Fibroblast of upper back skin (primary cell): ENCODE measurements at places on chromosomes 6 and 20.

DNA sequence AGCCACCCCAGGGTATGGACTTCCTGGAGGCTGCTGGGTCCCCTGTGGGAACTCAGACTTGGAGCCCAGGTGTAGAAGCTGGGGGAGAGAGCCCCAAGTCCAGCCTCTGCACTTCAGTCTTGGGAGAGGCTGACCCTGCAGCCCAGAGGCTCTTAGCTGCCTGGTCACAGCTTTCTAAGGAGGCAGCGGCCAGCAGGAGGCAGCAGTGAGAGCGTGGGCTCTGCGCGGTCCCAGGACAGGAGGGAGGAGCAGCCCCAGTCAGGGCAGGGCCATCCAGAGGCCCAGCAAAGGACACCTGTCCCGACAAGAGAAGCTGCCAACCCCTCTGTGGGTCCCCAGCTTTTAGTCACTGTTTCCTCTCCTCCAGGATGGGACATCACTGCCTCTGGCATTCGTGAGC, 9.4 kb downstream of the TREML2 start:
- no peak for DNase-seq

DNA sequence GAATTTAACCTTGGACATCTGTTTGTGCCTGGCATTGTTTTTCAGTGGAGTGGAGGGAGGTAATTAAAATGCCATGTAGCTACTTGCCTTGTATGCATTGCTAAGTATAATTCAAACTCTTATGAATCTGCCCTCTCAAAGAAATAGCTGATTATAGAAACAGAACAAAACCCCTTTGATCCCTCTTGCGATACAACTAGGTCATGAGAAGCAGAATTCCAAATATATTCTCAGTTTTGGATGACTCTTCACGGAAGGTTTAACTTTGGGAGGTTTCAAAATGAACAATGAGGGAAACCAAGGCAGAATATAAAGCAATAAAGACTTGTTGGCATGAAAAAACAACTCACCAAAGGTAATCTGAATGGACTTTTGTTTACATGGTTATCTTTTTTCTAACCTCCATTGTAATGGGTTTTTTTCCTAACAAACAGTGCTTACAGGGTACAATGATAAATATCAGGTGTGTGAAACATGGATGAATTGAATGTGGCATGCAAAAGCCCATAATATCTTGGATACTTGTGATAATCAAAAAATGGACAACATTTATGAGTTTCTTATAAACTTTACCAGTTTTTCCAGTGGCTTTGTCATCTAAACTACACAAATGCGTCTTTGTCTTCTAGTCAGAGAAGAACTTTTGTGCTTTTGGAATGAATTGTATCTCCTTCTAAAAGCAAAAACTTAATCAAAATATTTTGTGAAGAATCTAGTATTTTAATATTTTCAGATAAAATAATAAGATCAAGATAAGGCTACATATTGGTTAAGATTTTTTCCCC, 15.7 kb upstream of the HEY2 start:
- DNase-seq: no peak

GRCh38 chr20:1622450-1622849, 2.6 kb upstream of the SIRPB1 start:
- no peak for DNase-seq

DNA sequence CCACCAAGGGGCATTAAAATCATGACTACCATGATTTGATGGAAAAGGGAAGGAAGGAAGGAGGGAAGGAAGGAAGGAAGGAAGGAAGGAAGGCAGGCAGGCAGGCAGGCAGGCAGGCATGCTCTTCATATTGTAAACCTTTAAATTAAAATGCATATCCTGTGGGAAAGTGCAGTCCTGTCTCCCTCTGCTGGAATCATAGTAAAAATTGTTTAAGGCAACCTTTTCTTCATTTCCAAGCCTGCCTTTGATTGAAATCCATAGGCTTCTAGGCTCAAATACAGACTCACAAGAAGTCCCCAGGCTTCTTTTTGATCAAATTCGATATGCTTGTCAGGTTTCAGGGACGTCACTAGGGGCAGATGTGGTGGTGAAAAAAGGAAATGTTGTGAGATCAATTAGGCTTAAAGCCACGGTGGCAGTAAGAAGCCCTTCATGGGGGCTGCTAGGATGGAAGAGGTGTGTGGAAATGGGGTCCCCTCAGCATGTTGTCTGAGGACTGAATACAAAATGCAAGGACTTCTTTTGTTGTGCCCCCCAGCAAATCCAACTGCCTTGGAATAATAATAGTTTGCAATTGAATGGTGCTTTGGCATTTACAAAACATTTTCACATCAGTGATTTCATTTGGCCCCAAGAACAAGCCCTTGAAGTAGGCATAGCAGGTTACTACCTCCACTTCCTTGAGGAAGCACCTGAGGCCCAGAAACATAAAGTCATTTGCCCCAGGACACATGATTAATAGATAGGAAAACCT, 25.6 kb upstream of the GABRR1 start:
- DNase-seq: peak; percentile 65

- DNase-seq: peak; percentile 48
Observed at GRCh38 chr6:128807577-128807976, 75.4 kb upstream of the LAMA2 start.

- DNase-seq: peak; percentile 95
Observed at GRCh38 chr6:135686784-135687301, 164.7 kb upstream of the PDE7B start.

DNA sequence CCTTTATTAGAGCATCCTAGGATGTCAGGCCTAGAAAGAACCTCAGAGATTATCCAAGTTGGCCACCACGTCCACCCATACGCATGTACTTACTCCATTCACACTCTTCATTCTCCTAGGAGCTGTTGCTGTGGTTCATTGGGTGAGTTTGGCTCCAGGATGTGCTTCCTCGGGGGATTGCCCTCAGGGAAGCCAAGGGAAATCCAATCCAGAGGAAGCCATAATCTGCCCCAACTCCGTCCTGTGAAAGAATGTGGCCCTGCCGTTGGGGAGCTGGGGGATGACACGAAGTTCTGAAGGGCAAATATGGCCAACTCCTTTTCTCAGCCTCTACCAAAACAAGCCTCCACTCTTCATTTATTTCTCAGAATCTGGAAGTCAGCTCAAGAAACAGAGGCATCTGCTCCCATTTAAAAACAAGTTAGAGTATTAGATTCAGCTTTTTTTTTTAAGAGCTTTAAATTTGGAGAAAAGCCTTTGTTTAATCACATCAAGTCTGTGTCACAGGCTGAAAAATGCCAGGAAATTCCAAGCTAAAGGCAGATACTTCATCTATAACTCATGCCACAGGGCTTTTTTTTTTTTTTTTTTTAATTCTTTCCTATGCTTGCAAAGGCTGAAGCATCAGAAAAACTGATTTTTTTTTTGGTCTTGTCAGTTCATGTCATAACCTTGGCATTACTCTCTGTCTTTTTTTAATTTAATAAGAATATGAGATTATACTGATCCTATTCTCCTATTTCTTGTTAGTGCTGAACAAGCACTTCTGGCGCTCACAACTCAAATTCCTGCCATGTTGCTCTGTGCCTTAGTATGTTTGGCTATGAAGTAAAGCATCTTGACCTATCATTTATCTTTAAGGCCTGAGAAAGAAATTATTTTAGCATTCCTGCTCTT, 480.9 kb upstream of the MARCKS start:
- peak; percentile 97 for DNase-seq

- DNase-seq: peak; percentile 98
Observed at GRCh38 chr20:17569616-17570346, at the start of gene DSTN. Gene DSTN (plus strand): TSS chr20:17570075. CDS start chr20:17570209, 134 bp downstream.

GRCh38 chr6:13527671-13528056, 40.3 kb upstream of the GFOD1 start:
- no peak for DNase-seq

DNA sequence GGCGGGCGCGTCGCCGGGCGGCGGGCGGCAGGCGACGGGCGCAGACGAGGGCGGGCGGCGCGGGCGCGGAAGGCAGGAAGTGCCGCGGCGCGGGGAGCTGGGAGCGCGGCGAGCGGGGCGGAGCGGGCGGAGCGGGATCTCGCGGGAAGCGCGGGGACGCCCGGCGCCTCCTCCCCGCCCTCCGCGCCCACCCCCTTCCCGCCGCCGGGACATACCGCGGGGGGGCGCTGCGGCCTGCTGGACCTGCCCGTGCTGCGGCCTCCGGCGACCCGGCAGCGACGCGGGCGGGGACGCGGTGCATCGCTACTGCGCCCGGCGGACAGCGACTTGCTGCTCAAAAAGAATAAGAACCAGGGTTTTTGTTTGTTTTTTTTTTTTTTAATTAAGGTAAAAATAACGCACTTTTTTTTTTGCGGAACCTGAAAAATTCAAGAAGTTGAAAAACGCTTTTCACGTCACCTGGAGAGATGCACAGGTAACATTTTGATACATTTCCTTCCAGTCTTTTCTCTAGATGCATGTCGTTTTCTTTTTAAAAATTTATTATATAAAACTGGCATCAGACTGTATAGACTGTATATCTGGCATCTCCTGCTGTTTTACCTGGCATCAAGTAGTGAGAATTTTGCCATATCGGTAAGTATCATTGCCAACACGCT, at the start of gene CENPB:
Gene CENPB, minus strand, starts transcription at position 76 of the 659 bp plus-strand sequence. CDS start 257 bp downstream, outside the sequence.
- DNase-seq: peak; percentile 79

- DNase-seq: peak; percentile 61
Observed at GRCh38 chr20:64065974-64066343, 3.0 kb downstream of the TCEA2 start.

- DNase-seq: peak; percentile 77
Observed at GRCh38 chr6:75317503-75318206, 33.1 kb upstream of the TMEM30A start.

DNA sequence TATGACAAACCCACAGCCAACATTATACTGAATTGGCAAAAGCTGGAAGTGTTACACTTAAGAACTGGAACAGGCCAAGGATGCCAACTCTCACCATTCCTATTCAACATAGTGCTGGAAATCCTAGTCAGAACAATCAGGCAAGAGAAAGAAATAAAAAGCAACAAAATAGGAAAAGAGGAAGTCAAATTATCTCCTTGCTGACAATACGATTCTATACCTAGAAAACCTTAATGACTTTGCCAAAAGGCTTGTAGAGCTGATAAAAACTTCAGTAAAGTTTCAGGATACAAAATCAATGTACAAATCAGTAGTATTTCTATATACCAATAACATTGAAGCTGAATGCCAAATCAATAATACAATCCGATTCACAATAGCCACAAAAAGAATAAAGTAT, 32.4 kb downstream of the OR5V1 start:
- DNase-seq: no peak

DNA sequence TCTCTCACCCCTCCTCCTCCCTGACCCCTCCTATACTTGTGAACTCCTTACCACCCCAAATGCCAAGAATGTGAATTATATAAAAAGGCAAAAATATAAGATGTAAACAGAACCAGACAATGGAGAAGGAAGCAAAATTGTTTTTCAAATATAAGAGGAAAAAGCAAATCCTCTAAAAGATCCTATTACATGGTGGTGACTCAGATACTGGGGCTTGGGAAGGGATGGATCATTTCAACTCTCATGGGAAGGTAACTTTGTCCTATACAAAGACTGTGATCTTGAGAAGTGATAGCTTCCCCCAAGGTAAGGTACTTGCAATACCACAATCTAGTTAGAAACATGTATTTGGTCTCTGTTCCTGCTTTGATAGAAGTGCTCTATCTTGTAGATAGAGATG, 24.6 kb upstream of the TNFRSF21 start:
- no peak for DNase-seq

DNA sequence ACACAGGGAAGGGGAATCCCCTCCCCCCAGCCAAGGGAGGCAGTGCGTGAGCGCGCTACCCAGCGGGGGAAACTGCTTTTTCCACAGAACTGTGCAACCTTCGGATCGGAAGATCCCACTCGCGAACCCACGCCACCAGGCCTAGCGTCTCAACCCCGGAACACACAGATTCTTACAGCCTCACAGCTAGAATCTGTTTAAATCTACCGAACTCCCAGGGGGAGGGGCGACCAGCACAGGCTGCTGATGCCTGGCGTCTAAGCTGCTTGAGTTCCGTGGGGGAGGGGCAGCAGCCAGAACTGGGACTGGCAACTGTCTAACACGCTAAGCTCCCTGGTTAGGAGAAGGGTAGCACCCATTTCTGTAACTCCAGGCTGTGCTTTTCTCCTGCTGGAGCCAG, 217.3 kb upstream of the TENT5A start:
- no peak for DNase-seq

- peak; percentile 31 for DNase-seq
Observed at GRCh38 chr6:14638906-14639761, 521.6 kb downstream of the CD83 start.

DNA sequence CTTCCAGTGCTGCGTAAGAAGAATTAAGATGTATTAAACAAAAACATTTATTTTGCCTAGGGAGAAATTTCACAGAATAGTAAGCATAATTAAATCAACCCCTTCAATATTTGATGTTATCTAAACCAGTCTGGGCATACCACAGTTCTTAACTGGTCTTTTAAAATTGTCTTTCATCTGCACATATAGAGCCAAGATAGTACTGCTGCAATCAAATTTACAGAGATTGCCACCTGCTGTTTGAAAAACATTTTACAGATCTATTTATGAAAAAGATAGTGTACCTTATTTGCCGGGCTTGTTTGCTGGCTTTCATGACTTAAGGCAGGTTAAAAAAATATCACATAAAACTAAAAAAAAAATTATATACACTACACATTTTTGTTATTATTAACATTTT, 323.2 kb downstream of the ADGRB3 start:
- DNase-seq: no peak

- peak; percentile 32 for DNase-seq
Observed at GRCh38 chr6:2765896-2766766, 938 bp downstream of the WRNIP1 start.

- no peak for DNase-seq
Observed at GRCh38 chr20:50138479-50139393, 14.8 kb downstream of the PEDS1 start.

DNA sequence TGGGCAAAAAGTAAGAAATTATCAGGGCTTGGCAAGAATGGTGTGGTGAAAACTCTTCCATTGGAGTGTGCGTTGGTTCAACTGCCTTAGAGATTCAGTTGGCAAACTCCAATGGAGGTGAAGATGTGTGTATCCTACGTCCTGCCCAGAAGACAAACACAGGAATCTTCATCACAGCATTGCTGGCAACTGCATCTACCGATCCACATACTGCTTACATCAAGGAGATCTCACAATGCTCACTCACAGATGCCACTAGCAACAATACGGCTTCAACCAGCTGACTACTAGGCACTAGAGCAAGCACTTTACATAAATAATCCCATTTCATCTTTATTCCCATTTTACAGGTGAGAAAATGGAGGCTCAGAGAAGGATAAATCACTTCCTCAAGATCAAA, 10.0 kb upstream of the SPO11 start:
- DNase-seq: no peak
